ENCODE measurements at places on chromosomes 6 and 20.

DNA sequence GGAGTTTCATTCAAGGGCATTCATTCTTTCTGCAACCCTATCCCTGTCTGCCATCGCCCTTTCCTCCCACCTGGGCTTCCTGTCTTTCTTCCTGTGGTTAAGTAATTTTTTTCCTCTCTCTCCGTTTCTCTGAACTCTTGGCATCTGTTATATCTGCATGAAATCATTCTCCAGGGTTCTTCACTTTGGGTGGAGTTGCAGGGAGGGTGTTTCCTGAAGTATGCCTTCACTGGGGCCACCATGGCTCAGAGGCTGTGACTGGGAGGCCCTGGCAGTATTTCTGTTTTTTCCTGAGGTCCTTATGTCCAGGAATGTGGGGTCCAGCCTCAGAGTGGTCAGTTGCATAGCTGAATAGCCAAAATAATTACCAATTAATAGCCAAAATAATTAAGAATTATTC lies 137.2 kb downstream of the SLC35F1 start:
- no peak for DNase-seq
- no peaks in the 10 kb centered on the region for H3K4me1 ChIP-seq
- peaks cover 1% of the 10 kb centered on the region for H3K27me3 ChIP-seq
- H3K4me3 ChIP-seq, result no peak overlapping the region
- no peaks in the 10 kb centered on the region for H3K36me3 ChIP-seq

GRCh38 chr6:118603372-118603771 lies 48.0 kb downstream of the CEP85L start:
- no peaks in the 10 kb centered on the region for H3K27me3 ChIP-seq
- DNase-seq, result no peak
- H3K4me3 ChIP-seq, result no peak overlapping the region
- H3K27ac ChIP-seq, result no peak overlapping the region

GRCh38 chr6:125104425-125104824 lies 49.1 kb upstream of the TPD52L1 start:
- H3K27ac ChIP-seq, result no peak overlapping the region
- H3K4me1 ChIP-seq, result peaks cover 3% of the 10 kb centered on the region
- H3K27me3 ChIP-seq, result peaks cover 6% of the 10 kb centered on the region
- H3K4me3 ChIP-seq, result no peak overlapping the region

DNA sequence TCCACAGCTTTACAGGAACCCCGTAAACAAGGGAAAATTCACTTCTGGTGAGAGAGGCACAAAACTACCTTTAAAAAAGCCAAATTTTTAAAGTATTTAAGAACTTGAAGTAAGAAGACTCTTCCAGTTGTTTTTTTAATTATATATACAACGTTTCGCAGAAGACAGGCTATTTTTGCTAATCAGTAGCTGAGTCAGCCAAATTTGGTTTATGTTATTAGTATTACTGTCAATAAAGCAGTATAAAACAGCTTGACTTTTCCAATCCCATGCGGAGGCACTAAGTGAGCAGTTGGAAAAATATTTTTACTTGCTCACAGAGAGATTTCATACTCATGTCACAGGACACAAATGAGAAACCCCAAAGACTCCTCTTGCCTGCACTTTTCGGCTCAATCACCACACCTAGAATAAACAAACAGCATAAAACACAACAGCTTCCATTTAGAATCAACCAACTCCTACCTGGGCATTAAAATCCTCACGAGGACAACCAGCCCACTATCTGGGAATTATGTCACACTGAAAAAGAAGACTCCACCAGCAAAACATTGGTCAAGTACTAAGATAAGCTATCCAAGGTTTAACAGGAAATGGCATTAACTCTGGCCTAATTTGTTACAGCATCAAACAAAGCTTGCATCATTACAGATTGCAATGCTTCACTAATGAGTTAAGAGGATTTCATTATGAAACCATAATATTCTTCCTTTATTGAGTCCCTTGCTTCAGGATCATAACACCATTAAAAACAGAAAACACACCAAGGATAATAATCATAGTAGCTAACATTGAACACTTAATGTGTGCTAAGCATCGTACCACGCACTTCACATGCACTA lies 26.3 kb downstream of the ELOVL5 start:
- H3K27ac ChIP-seq, result peak overlapping the region; percentile 51
- H3K4me1 ChIP-seq, result peaks cover 80% of the 10 kb centered on the region
- no peaks in the 10 kb centered on the region for H3K27me3 ChIP-seq

GRCh38 chr6:136526196-136526930 lies 23.9 kb downstream of the MAP7 start:
- H3K27ac ChIP-seq, result no peak overlapping the region
- H3K4me1 ChIP-seq, result peaks cover 12% of the 10 kb centered on the region
- peaks cover 24% of the 10 kb centered on the region for H3K27me3 ChIP-seq
- H3K36me3 ChIP-seq, result no peaks in the 10 kb centered on the region

DNA sequence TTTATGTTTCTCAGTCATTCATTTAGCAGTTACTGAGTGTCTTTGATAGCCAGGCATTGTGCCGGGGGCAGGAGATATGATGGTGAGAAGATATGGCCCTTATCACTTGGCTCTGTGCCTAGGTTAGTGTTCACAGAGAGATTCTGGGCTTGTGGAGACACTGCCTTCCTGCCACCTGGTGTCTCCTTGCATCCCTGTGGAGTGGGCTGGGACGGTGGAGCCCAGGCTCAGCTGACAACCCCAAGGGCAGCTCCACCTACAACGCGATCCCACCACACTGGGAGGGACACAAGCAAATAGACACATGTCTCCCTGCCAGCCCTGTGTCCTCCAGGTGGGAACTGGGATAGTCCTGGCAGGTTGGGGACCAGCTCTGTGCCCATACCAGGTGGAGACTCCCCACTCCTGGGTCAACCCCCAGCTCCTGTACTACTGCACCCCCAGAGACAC lies 30.3 kb upstream of the VEGFA start:
- no peak for DNase-seq
- H3K36me3 ChIP-seq, result no peaks in the 10 kb centered on the region
- H3K27me3 ChIP-seq, result peaks cover 5% of the 10 kb centered on the region

Data from activated B cell treated with CpG ODN at 0.5 μM for 24 hours (primary cell).